ENCODE measurements at places on chromosomes 6 and 20.

GRCh38 chr6:136609873-136610706 is 59.9 kb upstream of the MAP7 start:
- peak; percentile 61 for DNase-seq

DNA sequence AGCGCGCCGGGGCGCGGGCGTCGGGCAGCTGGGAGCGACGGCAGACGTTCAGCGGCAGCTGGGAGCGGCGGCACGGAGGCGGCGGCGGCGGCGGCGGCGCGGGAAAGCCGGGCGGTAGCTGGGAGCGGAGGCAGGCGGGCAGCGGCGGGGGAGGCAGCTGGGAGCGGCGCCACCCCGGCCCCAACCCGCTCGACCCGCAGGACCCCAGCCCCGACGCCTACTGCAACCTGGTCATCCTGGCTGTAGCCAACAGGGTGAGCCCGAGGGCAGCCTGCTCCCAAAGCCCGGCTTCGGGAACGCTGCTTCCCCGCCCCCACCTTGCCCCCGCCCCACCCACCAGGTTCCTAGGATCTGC is 8.9 kb downstream of the CCM2L start:
- no peak for DNase-seq

DNA sequence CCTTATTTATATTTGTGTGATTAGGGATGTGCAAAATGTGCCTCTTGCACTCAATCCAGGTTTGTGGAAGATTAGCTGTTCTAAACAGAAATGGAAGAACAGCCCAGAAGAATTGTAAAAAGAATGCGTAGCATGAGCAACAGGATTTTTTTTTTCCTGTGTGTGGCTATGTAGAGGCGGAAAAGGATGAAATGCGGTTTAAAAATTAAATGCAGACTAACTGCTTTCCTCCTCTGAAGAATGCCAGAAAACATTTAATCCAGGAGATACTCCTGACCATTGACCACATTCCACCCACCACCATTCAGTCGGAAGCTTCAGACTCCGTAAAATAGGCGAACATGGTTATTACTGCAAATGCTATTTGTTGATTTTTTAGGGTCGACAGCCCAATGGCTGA is 83.4 kb downstream of the BMP6 start:
- DNase-seq, result no peak

DNA sequence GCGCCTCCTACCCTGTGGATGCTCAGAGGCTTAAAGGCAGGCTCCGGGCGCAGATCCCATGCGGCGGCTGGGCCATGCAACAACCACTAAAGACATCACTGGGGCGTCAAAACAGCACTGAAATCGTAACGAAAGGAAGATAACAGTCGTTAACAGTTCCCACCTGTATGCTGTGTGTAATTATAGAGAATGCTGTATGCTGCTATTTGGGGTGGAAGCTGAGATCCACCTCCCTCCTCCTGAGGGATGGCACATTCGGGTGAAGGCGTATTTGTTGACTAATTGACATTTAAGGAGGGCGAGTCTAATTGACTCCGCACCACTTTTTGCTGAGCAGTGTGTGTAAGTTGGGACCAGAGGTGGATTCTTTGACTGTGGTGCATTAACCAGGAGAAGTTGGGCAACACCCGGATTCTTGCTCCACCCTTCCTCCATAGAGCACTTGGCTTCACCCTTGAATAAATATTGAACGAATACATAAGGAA is 687 bp downstream of the SLC35A1 start:
- no peak for DNase-seq

DNA sequence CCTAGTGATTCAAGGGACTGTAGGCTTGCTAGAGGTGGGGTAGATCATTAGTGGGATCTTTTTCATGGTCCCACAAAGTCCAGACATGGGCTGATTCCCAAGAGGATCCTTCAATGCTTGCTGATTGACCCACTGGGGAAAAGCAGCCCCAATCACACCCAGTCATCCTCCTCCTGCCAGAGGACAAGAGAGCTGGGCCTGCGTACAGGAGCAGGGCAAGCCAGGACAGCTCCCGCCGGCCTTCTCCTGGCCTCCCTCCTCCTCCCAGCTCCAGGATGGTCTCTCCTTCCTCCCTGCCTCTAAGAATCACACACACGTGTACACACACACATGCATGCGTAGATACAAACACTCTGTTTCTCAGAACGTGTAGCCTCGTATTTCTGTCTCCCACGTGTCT is 27.0 kb downstream of the KCNK15 start:
- DNase-seq, result no peak

DNA sequence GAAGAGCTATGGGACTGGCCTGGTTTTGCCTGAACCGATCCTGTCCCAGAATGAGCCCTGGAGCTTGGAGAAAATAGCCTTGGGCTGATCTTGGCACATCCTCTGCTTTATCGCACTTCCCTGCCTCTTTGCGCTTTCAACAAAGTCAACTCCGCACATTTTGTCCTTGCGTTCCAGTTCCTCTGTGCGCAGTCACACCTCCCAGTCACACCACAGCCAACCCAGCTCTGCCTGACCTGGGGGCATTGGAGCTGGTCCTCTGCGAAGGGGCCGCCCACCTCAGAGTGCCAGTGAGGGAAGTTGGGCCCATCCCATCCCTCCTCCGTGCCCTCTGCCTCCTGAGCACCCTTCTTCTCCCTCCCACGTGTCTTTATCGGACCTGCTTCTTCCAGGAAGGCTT is 16.9 kb upstream of the UQCC2 start:
- DNase-seq, result no peak

- DNase-seq, result no peak
These were observed 192.2 kb upstream of the SGK1 start for GRCh38 chr6:134510142-134510541.

GRCh38 chr20:63086421-63087235 is 79.9 kb upstream of the BHLHE23 start:
- no peak for DNase-seq

GRCh38 chr20:3420211-3420707 is 12.8 kb upstream of the DNAAF9 start:
- peak; percentile 88 for DNase-seq

DNA sequence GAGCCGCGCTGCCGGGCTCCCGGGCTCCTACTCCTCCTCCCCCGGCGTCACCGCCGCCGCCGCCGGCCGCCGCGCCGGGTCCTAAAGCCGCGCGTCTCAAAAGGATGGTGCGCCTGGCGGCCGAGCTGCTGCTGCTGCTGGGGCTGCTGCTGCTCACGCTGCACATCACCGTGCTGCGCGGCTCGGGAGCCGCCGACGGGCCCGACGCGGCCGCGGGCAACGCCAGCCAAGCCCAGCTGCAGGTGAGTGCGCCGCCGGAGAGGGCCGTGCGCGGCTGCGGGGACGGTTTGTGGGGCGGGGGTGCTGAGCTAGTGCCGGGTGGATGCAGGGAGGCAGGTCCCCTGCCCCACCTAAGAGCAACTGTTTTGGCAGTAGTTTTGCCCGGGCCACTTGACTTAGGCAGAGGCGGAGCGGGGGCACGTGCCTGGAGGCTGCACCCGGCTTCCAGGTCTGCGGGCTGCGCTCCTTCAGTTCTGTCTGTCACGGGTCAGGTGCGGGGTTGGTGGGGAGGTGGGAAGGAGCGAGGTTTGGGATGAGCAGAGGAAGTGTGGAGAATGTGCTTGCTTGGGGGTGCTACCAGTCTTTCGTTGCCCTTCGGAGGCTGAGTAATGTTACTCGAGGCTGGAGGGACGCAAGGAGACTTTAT is 722 bp downstream of the ISM1 start:
- DNase-seq, result peak; percentile 93

- no peak for DNase-seq
These were observed 137.2 kb upstream of the ADGRB3 start for GRCh38 chr6:68497927-68498326.

- DNase-seq, result no peak
These were observed 74.6 kb downstream of the ATG5 start for GRCh38 chr6:106250953-106251352.

GRCh38 chr6:24408719-24409410 is 6.1 kb downstream of the MRS2 start:
- DNase-seq, result no peak

GRCh38 chr20:63429992-63430391 is 42.5 kb downstream of the KCNQ2 start:
- no peak for DNase-seq

Measured in activated CD4-positive, alpha-beta T cell treated with anti-CD3 and anti-CD28 coated beads, Interleukin-2, amount 10 ng/mL, durations not matched to agents 24 days and 14 days (primary cell).